ENCODE measurements at places on chromosomes 1 and 21. TPM values are rescaled to one million over a fixed set of nuclear protein-coding genes. Genes with fewer than 3 reads are reported as not detected.

SLC9C2 gene
- not detected for polyA plus RNA-seq

GRCh38 chr1:181855380-181855779 is 206.1 kb downstream of the ZNF648 start:
- H3K4me3 ChIP-seq: no peak overlapping the region
- no peaks in the 10 kb centered on the region for H3K27me3 ChIP-seq
- H3K4me1 ChIP-seq: no peaks in the 10 kb centered on the region
- H3K27ac ChIP-seq: no peak overlapping the region
- no peak for DNase-seq

DNA sequence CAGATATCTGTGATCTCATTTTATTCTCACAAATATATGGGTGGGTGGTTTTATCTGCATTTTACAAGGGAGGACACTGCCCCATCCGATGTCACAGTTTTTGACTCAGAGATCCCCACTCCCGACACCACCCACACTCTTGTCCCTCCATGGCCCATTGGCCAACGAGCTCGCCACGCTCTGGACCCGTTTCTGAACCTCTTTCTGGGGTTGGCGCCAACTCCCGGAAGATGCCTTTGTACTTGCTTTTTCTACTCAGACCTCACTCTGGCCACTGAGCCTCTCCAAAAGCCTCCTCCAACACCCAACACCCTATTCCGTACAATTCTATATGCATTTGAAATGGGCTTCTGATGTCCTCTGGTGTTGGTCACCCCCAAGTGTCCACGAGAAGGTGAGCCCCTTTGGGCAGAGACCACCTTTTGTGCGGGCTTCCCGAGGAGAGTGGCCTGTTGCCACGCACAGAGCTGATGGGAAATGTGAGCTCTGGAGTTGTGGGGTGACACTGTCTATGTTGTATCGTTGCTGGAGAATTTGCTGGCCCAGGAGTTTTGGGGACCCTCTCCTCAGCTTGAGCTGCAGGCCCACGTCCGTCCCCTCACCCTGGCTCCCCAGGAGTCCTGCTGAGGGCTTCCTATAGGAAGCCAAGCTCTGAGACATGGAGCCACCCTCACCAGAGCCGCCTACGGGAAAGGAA is 366.9 kb upstream of the VAMP3 start:
- DNase-seq: no peak
- H3K4me1 ChIP-seq: no peaks in the 10 kb centered on the region
- no peak overlapping the region for H3K27ac ChIP-seq

SPRR2F gene
- not detected for polyA plus RNA-seq

GRCh38 chr1:197845886-197846285 is 56.5 kb upstream of the C1orf53 start:
- peaks cover 3% of the 10 kb centered on the region for H3K27me3 ChIP-seq
- no peak overlapping the region for H3K4me3 ChIP-seq
- no peak overlapping the region for H3K27ac ChIP-seq
- no peaks in the 10 kb centered on the region for H3K36me3 ChIP-seq
- H3K4me1 ChIP-seq: peaks cover 12% of the 10 kb centered on the region

DNA sequence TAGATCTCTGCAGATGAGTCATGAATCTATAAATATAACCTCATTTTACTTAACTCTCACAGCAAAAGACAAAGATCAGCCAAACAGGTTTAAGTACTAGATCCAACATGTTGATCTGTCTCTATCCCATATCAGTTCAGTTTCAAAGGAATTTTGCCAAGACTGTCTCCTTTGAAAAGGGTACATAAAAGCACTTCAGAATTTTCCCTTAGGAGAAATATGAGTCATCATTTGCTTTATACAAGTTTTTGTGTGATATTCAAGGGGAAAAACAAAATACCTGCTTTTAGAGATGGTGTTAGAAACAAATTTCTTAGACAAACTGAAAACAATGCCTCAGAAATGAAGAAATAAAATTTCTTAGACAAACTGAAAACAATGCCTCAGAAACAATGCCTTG is 73.5 kb upstream of the LRRC7 start:
- H3K27me3 ChIP-seq: no peaks in the 10 kb centered on the region
- H3K4me1 ChIP-seq: no peaks in the 10 kb centered on the region
- H3K36me3 ChIP-seq: no peaks in the 10 kb centered on the region
- no peak overlapping the region for H3K4me3 ChIP-seq
- no peak overlapping the region for H3K27ac ChIP-seq

DNA sequence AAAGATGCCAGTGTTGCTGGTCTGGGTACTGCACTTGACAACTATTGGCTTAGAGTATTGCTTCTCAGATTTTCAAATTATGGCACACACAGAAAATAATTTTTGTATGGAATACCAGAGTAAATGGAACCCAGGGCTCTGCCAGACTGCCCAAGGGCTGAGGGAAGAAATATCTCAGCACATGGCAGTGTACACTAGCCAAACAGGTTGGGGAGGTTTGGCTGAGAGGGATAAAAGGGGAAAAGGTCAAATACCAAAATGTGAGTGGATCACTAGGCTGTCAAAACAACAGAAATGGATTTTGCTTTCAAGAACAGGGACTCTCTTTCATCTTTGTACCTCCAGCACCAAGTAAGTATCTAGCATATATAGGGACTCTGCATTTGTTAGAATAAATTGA is 3.0 kb upstream of the RGS8 start:
- no peaks in the 10 kb centered on the region for H3K36me3 ChIP-seq
- H3K27ac ChIP-seq: no peak overlapping the region
- H3K4me1 ChIP-seq: no peaks in the 10 kb centered on the region
- no peak for DNase-seq

GRCh38 chr1:57307392-57308170 is 116.3 kb downstream of the DAB1 start:
- DNase-seq: peak; percentile 29
- peak overlapping the region; percentile 79 for H3K27ac ChIP-seq
- peaks cover 14% of the 10 kb centered on the region for H3K4me1 ChIP-seq
- peaks cover 2% of the 10 kb centered on the region for H3K27me3 ChIP-seq

DNA sequence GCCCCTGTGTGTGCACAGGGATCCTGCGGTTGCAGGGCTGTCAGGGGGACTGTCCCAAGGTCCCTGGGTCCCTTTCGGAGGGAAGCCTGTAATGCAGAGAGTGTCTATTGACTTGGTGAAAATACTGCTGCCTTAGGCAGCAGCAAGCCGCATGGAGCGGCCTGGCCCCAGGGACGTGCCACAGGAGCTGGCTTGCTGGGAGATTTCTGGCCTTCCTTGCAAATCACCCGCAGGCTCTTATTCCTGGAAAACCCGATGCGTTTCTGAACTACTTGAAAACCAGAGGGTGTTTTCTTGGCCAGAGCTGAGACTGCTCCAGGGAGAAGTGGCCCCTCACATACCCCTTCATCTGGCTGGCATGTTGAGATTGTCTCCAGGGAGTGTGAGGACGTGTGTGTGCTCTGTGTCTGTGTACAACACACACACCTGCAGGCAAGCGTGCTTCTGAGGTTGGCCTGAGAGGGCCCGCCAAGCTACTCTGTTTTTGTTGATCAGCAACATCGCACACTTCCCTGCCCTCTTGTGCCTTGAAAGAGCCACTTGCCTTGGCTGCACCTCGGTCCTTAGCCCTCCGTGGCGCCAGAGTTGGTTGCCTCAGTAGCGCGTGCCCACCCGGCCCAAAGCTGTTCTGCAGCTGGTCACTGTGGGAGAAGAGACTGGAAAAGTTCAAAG is 10.5 kb downstream of the PRDM16 start:
- H3K27me3 ChIP-seq: peaks cover 2% of the 10 kb centered on the region
- H3K4me3 ChIP-seq: no peak overlapping the region
- H3K36me3 ChIP-seq: no peaks in the 10 kb centered on the region
- H3K4me1 ChIP-seq: peaks cover 2% of the 10 kb centered on the region
- no peak for DNase-seq

- no peak overlapping the region for H3K4me3 ChIP-seq
- no peak overlapping the region for H3K27ac ChIP-seq
- DNase-seq: no peak
- no peaks in the 10 kb centered on the region for H3K27me3 ChIP-seq
Observed at GRCh38 chr1:31524186-31524901, 52.0 kb upstream of the TINAGL1 start.

E2F2 gene
- polyA plus RNA-seq: 0.28 TPM

GRCh38 chr1:74681851-74682250 is 8.3 kb upstream of the ERICH3 start:
- DNase-seq: no peak
- peaks cover 2% of the 10 kb centered on the region for H3K27me3 ChIP-seq
- H3K4me3 ChIP-seq: no peak overlapping the region
- H3K27ac ChIP-seq: no peak overlapping the region
- H3K36me3 ChIP-seq: no peaks in the 10 kb centered on the region

COL9A2 gene
- 1.8 TPM for polyA plus RNA-seq

LCE1D gene
- polyA plus RNA-seq: not detected

SLFNL1 gene
- polyA plus RNA-seq: 0.11 TPM

- H3K4me1 ChIP-seq: peaks cover 5% of the 10 kb centered on the region
- DNase-seq: no peak
- peaks cover 37% of the 10 kb centered on the region for H3K27me3 ChIP-seq
- no peak overlapping the region for H3K27ac ChIP-seq
- H3K4me3 ChIP-seq: no peak overlapping the region
Observed at GRCh38 chr21:41759214-41759840, 7.5 kb downstream of the RIPK4 start.

DNA sequence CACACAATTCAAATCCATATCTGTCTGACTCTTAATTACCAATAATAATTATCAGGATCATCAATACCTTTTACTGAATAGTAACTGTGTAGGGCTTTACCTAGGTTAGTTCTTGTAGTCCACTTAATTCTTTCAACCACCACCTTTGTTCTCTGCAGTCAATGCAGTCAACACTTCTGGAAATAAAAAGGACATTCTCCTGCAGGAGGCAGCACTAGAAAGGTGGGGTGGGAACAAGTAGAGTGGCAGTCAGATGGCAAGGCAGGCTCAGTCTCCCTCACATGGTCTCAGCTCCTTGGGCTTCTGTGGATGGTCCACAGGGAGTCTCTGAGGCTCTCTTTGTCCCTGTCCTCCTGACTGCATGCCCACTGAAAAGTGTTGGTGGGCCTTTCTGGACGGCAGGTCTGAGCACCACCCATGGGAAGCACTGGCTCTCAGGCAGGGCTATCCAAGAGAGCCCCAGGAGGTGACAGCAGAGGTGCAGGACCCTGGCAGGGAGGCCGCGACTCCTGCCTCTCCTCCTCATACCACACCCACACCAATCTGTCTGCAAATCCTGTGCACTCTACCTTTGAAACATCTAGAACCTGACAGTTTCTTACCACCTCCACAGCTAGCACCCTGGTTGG is 237.3 kb downstream of the FOXD2 start:
- DNase-seq: no peak
- no peaks in the 10 kb centered on the region for H3K36me3 ChIP-seq
- no peaks in the 10 kb centered on the region for H3K27me3 ChIP-seq
- no peak overlapping the region for H3K4me3 ChIP-seq
- H3K27ac ChIP-seq: no peak overlapping the region

DPYD gene
- 30.8 TPM for polyA plus RNA-seq

- DNase-seq: no peak
- peak overlapping the region; percentile 70 for H3K27ac ChIP-seq
- peak overlapping the region; percentile 70 for H3K4me3 ChIP-seq
- peaks cover 28% of the 10 kb centered on the region for H3K4me1 ChIP-seq
- no peaks in the 10 kb centered on the region for H3K27me3 ChIP-seq
Observed at GRCh38 chr1:26706315-26706714, 10.5 kb downstream of the ARID1A start.

RPTN gene
- polyA plus RNA-seq: not detected

DNA sequence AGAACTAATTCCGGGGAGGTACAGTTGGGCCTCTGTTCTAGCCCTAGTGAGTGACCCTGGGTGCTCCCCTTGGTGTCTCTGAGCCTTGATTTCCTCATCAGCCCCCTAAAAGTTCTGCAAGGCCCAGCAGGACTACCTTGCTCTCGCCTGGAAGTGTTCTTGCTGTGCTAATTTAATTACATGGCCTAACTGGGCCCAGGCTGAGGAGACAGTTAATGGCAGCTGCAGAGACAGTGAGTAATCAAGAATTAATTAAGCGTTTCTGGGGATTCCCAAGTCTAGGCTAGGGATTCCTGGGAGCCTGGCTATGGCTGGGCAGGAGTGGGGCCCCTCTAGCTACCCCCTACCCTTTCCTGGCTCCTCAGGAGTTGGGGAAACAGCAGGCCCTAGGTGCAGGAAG is 24.7 kb upstream of the DMBX1 start:
- H3K27ac ChIP-seq: no peak overlapping the region
- H3K4me1 ChIP-seq: peaks cover 9% of the 10 kb centered on the region
- peaks cover 16% of the 10 kb centered on the region for H3K27me3 ChIP-seq
- no peaks in the 10 kb centered on the region for H3K36me3 ChIP-seq
- no peak for DNase-seq
- no peak overlapping the region for H3K4me3 ChIP-seq

SEC16B gene
- polyA plus RNA-seq: not detected

- DNase-seq: no peak
- peaks cover 3% of the 10 kb centered on the region for H3K36me3 ChIP-seq
- H3K4me1 ChIP-seq: no peaks in the 10 kb centered on the region
Observed at GRCh38 chr1:8335246-8335645, 17.3 kb downstream of the SLC45A1 start.

DNA sequence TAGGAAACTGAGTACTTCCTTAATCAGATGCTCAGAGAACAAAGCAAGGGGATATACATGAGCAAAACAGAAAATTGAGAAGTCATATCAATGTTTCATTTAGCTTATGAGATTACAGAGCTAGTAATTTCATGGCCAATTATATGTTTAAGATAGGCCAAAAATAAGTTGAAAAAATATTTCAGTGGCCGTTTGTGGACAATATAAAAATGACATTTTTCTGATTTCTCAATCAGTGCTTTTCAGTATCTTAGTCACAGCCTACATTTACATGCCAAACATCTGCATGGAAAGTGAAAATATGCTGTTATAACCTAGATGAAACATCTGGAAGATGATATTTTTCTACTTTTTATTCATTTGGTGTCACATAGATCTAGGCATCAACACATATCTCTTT is 192.5 kb downstream of the HLX start:
- no peak for DNase-seq
- no peak overlapping the region for H3K4me3 ChIP-seq
- H3K27ac ChIP-seq: no peak overlapping the region
- peaks cover 3% of the 10 kb centered on the region for H3K27me3 ChIP-seq
- H3K4me1 ChIP-seq: no peaks in the 10 kb centered on the region
- no peaks in the 10 kb centered on the region for H3K36me3 ChIP-seq

IGFN1 gene
- polyA plus RNA-seq: not detected

DNA sequence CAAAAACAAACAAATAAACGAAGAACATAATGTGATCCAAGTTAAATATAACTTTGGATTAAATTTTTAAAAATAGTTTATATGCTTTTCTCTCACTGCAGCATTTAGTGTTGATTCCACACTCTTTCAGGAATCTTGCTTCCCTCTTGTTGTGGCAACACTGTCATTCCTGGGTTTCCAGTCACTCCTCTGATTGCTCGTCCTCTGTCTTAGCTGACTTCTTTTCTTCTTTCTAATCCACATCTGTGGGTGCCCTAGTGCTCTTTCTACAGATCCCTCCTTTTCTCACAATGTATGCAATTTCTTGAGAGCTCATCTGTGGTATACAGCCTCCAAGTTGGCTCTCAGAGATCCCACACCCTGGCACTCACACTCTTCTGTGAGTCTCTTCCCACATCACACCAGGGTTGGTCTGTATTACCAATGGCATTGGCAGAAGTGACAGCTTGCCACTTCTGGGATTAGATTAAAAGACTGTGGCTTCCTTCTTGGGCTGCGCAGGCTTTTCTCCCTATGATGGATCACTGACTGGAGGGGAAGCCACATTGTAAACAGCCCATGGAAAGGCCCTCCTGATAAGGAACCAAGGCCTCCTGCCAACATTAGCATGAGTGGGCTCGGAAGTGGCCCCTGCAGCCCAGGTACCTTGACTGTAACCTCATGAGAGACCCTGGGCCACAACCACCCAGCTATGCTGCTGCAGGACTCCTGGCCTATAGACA is 11.5 kb upstream of the MYOC start:
- no peak overlapping the region for H3K27ac ChIP-seq
- H3K36me3 ChIP-seq: no peaks in the 10 kb centered on the region
- DNase-seq: no peak

- H3K27ac ChIP-seq: peak overlapping the region; percentile 92
- H3K36me3 ChIP-seq: peaks cover 2% of the 10 kb centered on the region
- peaks cover 31% of the 10 kb centered on the region for H3K4me1 ChIP-seq
- peaks cover 16% of the 10 kb centered on the region for H3K27me3 ChIP-seq
Observed at GRCh38 chr1:65002156-65002507, 35.8 kb upstream of the JAK1 start.

SLAMF7 gene
- polyA plus RNA-seq: 379 TPM
